NCI-H460 (cell line): ENCODE measurements at places on chromosomes 2 and 18. TPM values are rescaled to one million over a fixed set of nuclear protein-coding genes. Genes with fewer than 3 reads are reported as not detected.
A peak's percentile ranks its signal among the peaks of the same experiment; 100 is the strongest.

GRCh38 chr2:147351784-147352183, 493.0 kb upstream of the ACVR2A start:
- DNase-seq: no peak

GRCh38 chr18:35460736-35461161, 37.0 kb downstream of the INO80C start:
- no peak for DNase-seq

Gene SULT1C2
- total RNA-seq: not detected in 2 replicates

DNA sequence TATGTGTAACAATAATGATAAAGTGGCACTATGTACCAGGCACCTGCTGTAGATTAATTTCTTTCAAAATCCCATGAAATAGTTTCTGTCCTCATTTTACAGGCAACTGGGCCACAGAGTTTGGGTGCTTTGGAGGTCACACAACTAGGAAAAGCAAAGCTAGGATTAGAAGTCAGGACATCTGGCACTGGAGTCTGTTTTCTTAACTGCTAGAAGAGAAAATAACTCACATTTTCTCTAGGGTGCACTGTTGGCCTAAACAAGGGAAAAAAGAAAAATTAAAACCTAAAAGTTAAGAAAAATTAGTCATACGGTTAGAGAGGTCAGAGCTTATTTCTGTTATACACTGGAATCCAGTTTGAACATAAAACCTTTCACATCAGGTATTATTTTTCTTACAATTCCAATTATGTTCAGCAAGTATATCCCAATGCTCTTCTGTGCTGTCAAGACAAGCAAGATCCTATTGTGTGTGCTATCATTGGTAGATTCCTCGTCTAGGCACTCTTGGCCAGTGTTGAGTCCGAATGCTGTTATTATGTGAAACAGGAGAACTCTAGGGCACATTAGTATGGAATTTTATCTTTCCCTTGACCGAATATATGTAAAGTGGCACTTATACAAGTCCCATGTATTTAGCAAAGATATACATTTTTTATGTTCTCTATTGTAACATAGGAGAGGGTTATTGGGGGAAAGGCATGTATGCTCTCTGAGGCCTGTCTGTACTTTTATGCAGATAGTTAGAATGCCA, 1.5 kb upstream of the OSGEPL1 start:
- DNase-seq: no peak

- DNase-seq: no peak
These were observed 53.2 kb upstream of the ARL4C start for GRCh38 chr2:234550056-234550455.

DNA sequence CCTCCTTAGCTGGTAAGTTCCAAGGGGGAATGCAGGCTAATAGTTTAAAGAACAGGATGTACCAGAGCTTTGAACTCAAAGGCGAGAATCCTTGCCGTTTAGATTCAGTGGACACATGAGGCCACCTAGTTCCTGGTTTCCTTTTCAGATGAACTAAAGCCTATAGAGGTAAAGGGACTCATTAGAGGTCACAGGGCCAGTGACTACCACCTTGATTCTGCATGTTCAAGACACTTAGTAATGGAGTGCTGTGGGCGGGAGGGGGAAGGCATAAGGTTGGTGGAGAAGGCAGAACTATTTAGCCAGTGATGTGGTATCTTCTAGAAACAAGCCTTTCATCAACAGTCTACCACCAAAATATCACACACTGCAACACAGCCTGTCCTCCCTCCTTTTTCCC, 47.9 kb downstream of the ARHGEF33 start:
- no peak for DNase-seq

GRCh38 chr2:8214036-8214615, 467.7 kb upstream of the ID2 start:
- DNase-seq: no peak

GRCh38 chr18:52700116-52700515, 360.1 kb downstream of the DCC start:
- DNase-seq: no peak

Gene TSN
- total RNA-seq: 78.4 and 89.7 TPM in 2 replicates

Gene CCDC74A
- total RNA-seq: 7.3 and 10.5 TPM in 2 replicates

DNA sequence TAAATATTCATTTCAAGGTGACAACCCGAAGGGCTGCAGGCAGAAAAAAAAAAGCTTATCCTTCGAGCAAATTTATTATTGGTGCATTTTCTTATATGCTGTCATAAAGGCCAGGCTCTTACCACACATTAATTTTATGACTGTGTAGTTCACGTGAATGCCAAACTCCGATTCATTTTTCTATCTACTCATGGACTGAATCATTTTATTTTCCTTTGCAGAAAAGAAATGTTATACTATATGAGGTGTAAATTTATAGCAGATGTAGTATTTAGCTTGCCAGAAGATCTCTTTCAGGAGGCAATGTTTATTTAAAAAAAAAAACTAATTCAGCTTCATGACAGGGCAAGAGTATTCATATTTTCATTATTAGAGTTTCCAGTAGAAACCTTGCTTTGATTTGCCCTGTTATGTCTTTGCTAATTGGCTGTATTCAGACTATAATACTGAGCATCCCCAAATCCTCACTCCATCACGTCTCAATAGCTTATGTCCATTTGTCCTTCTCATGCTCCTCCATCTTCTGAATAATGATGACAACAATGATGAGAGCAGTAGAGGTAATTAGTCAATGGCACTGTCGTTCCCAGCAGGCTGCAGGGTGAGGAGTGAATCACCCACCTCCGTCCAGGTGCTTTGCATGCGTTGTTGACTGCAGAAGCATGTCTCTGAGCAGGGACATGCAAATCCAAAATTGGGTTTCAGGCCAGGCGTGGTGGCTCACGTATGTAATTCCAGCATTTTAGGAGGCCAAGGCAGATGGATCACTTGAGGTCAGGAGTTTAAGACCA, 101.1 kb upstream of the RAB12 start:
- DNase-seq: no peak

DNA sequence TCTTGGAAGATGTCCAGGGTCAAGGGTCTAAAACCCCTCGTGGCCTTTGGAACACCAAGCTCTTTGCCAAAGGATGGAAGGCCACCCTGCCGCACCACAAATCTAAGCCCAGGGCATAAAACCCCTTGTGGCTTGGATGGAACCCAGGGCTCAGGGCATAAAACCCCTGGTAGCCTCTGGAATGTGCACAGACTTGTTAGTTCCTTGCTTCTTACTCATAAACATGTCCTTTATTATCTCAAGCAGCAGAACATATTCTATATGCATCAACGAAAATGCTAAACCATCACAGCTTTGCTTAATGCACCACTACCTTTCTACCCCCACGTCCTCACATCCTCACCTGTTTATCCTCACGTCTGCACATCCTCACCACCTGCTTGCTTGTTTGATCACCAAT, 998.0 kb downstream of the DSC3 start:
- DNase-seq: no peak

Gene SRD5A2
- total RNA-seq: 0.05 TPM in 1 of 2 replicates, not detected in the other

DNA sequence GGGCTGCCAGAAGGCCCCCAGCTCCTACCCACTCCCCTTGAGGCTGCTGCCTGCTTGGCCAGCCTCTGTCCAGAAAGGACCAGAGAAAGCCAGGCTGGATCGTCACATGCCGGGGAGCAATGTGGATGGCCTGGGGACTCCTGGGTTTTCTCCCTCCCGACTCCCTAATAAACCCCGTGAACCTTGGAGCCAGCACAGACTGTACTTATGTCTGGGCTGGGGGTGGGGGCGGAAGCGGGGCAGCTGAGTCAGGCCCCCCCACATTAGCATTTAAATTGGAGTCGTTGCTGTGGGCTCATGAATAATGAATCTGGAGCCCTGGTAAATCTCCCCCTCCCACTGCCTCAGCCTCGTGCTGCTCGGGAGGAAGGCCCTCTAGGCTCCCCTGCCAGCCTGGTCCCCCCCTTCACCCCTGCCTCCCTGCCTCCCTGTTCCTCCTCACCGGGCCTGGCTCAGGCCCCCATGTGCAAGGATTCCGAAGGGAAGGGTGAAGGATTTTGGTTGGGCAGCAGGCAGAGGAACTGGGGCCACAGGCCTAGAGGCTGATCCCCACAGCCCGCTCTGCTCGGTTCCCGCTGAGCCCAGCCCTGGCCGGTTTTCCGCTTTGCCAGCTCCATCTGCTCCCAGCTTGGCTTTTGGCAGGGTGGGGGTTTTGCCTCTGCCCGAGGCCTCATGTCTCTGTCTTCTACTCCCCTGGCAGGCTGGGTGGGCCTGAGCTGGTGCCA, 7.3 kb upstream of the ASIC4 start:
- no peak for DNase-seq

GRCh38 chr2:121213386-121213785, 71.6 kb downstream of the TFCP2L1 start:
- DNase-seq: no peak

- peak; percentile 94 for DNase-seq
These were observed 84.3 kb downstream of the MAP3K20 start for GRCh38 chr2:173159791-173160463.

GRCh38 chr18:59067873-59068272, 71.8 kb upstream of the SEC11C start:
- DNase-seq: no peak

DNA sequence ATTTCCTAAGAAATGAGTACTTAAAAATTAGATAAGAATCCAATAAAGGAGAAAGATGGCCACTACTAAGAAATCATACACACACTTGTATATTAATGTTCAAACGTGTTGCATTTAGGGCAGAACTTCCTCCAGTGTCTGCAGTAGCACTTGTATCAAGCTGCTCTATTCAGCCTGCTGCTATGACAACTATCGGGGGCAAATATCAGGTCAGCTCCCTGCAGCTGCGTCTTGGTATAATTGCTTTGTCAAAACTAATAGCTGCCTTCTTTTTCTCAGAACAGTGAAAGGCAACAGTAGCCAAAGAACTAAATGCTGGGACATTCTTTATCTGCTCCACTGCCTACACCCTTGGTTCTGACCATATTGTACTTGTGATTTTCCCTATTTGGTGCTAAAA, 300.7 kb downstream of the NOL4 start:
- DNase-seq: no peak

DNA sequence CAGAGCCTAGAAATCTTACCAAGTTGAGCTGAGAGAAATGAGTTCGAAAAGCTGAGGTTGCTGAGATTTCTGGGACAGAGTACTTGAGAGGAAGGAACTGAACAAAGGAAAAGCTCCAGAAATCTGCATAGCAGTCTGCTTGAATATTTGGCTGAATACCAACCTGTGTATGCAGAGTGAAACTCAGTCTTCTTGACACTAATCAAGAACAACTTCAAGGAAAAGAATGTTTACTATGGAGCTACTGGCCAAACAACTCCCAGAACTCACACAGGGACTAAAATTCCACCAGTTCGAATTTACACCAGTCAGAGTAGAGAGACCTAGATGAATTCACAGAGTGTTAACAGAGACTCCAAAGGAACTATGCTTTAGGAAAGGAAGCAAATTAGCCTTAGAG, 66.5 kb downstream of the USP37 start:
- no peak for DNase-seq

DNA sequence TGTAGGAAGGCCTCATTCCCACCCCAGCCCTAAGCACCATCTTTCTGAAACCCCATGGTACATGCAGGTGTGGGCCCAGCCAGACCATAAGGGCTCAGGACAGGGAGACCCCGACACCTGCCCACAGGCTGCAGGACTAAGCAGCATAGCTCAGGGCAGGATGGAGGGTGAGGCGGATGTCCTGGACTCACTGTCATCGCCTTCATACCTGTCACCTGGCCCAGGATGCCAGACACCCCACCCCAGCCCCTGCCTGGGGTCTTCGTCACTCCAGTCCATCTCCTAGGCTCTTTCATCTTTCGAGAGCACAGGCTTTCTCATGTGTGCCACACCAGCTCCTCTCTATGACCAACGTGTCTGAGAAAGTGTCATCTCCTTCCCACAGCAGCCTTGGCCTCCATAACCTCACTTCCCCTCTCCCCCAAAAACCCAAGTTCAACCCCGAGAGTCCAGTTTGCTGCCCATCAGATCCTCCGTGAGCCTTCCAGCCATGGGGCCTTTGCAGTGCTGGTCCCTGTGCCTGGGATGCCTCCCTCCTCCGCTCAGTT, 71.5 kb downstream of the EMX1 start:
- DNase-seq: no peak

Gene CYS1
- 0.14 and 0.22 TPM in 2 replicates for total RNA-seq

DNA sequence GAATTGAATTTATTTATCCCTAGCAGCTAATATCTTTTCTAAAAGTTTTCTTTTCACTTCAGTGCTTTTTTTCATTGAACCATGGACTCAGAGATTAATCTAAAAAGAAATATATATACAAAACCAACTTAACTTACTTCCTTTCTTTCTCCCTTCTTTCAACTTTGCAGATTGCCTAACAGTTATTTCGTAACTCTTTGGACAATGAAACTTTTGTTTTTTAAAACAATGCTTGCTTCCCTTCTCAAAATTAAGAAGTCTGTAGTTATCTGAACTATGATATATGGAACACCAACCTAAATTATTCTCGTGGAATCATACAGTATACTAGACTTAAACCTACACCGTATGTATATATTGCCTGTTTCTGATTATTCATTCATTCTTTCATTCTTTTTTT, 62.9 kb downstream of the MIB1 start:
- DNase-seq: no peak

DNA sequence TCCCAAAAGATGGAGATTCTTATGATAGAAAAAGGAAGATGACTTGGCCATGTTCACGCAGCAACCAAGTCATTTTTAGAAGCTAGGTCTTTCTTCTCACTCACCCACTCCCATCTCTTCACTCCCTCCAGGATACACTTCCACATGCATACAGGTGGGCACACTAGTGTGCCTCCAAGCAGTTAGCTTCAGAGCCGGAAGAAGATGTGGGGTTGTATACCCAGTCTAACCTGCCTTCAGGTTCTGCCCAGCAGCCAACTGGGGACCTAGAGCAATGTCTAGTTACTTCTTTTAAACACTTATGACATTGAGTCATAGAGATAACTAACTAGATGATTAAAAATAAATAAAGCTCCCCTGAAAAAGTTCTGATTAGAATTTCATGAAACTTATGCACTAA, 21.8 kb upstream of the TANK start:
- DNase-seq: no peak

Gene PASK
- total RNA-seq: 2.1 and 4.9 TPM in 2 replicates

DNA sequence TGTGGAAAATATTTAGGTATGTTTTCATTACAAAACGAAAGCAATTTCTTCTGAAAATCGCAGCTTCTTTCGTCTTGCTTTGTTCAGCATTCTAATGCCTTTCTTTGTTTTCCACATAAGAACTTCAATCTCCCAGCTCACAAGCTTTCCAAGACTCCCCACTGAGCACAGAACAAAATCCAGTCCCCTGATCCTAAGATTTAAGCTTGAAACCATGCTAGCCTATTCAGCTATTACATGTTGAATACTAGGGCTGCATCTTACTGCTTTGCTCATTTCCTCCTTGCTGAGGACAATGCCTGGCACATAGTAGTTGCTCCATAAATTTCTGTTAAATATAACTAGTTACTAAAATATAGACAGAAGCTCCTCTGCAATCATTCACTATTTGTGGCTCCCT, 160.6 kb downstream of the GALNT3 start:
- DNase-seq: no peak

DNA sequence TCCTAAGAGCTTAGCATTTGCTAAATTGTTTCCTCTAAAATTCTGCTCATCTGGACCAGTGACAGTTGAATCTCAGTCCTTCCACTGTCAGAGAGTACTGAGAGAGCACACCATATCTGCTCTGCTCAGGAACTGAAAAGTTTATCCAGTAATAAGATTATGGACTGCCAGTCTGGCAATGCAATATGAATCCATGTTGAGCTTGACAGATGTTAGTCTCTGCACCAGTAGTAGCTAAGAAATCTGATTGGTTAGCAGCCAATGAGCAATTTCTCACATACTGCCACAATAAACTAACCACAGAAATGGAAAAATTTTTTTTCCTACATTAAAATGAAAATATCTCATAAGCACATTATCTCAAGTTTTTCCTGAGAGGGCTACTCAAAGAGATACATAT, 2.3 kb downstream of the PRKD3 start:
- no peak for DNase-seq
